ENCODE measurements at places on chromosomes 11 and 22.

DNA sequence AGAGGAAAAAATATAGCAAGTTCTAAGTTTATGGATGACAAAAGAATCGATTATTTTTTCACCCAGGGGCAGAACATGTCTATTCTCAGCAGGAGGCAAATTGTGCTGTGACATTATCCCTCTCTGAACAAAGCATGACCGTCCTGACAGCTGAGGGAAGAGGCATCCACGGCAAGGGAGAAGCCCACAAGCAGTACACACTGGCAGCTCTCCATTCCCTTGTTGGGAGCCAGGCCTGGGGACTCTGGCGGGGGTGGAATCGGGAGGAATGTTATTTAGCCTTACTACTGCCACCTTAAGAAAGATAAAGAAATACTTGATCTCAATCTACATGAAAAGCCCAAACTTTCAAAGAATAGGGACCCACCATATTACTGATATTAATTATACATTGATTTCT is 3.4 kb downstream of the KIRREL3 start:
- no peak for DNase-seq

DNA sequence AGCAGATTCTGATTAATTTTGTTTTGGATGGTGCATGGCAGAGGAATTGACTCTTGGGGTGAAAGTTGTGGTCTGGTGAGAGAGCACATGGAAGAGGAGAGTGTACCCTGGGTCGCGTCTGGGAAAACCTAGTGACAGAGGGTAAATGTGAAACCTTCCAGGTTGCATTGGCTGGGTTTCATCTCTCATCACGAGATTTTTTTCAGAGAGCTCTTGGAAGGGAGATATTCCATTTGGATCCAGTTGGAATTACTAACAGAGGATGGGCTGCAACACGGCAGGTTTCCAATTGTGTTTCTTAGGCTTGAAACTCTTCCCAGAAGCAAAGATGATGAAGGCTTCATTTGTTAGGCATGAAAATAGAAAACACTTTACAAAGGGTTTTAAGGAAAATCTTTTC is 109.7 kb upstream of the MTMR2 start:
- no peak for DNase-seq

DNA sequence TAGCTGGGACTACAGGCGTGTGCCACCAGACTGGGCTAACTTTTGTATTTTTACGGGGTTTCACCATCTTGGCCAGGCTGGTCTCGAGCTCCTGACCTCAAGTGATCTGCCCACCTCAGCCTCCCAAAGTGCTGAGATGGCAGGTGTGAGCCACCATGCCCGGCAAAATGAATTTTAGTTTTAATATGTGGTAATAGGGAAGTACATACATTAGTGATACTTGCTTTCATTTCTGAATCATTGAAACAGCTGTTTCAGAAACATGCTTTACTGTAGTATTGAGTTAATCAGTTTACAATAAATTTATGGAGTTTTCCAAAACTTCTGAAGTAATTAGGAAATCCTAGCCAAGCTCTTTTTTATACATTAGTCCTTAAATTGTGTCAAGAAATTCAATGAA is 15.6 kb downstream of the PCF11 start:
- no peak for DNase-seq

DNA sequence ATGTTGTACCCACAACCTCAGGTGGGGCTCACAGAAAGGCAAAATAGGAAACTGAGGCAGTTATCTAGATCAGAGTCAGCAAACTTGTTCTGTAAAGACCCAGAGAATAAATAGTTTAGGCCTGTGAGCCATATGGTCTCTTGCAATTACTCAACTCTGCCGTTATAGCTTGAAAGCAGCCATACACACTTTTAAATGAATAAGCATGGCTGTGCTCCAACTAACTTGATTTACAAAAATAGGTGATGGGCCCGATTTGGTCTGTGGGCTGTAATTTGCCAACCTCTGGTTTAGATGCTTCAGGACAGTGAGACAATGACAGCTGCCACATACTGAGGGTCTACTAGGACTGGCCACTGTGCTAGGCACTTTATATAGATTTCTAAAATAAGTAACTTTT is 198.8 kb upstream of the NARS2 start:
- no peak for DNase-seq

Measured in stimulated activated CD4-positive, alpha-beta T cell treated with anti-CD3 and anti-CD28 coated beads, TNF-alpha, amount 100 ng/mL, for 1 hour (primary cell).